Posterior vena cava (tissue), 2 donors: ENCODE measurements at places on chromosomes 3 and 15.

GRCh38 chr15:75468913-75469598 is 17.6 kb upstream of the SIN3A start:
- DNase-seq = no peak

DNA sequence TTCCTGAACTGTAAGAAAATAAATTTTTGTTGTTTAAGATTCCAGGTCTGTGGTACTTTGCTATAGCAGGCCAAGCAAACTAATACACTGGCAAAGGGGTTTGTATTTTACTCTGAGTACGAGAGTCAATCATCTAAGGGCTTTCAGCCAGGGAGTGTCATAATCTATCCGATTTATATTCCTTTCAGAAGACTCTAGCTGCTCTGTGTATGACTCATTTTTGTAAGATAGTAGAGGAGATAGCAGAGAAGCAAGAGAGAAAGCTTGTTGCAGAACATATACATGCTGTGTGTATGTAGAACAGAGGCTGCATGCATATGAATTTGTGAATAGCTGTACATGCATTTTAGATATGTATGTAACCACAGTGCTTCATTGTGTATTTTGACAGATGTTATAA is 577.9 kb upstream of the EPHA6 start:
- DNase-seq = no peak

DNA sequence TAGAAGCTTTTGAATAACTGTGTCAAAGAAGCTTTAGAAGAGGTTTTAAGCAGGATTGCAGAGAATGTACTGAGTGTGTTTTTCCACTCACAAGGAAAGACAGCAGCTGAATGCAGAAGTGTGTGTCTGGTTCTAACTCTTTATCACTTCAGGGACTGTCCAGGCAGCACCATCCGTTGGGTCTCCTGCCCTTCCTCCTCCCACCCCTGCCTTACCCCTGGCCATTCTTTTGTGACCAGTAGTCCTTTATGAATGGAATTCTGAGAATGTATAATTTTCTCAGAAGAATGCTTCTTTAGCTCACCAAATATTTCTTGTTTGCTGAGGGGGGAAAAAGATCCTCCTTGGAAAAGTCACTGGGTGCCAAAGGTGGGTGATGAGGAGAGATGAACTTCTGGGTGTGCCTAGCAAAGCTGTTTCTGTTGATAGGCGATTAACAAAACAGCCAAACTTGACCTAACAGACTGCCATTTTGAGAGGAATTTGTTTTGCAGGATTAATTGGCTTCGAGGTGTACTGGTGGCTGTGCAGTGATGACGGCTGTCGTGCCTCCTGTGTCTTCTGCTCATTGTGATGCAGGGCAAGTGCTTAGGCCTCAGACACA is 70.9 kb downstream of the IGF1R start:
- no peak for DNase-seq

DNA sequence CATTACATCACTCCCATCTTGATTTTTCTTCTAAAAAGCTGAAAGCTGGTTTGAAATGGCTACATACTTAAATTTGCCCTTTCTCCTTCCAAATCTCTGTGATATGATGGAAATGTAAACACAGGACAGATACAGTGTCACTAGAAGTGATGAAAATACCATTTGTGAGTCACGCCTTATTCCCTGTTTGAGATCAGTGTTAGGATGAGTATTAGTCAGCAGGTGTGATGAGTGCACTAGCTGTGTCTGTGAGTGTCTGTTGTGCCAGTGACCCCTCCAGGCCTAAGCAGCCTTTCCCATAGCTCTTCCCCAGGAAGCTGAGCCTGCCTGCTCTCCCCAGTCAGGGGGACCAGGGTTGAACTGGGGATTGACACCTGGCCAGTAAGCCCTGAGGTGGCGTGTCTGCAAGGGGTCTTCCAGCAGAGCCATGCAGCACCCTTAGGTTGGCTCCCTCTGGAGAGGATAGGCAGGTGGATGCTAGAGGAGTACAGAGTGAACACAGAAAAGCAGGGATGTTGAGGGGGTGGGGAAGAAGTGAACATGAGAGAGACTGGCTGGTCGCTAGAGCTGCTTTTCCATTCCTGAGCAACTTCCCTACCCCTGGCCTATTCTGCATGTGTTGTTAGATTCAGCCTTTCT is 92.0 kb downstream of the PDE8A start:
- DNase-seq = no peak

DNA sequence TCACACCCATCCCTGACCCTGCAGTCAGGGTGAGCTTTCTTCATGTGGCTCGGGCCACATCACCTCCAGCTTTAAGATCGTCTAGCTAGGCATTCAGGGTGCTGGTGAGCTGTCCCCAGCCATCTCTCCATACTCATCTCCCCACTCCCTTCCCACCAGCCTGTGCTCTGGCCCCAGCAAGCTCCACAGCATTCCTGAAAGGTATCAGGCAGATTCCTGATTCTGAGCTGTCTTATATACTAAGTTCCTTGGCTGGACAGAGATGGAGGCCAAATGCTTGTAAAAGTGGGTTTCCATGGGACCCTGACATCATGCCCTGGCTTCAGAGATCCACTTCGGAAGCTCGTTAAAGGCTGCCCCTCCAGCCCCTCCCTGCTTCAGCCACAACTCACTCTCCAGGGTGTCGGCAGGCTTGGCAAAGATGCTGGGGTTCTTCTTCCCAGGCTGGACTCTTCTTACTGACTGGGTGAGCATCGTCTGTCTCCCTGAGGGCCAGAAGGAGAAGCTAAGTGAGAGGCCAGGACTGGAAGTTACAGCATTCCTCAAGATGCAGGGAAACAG is 3.9 kb downstream of the CILP start:
- peak; percentile 22 for DNase-seq

- no peak for DNase-seq
Observed at GRCh38 chr3:51434746-51435327, 43.8 kb downstream of the RBM15B start.

- no peak for DNase-seq
Observed at GRCh38 chr3:188299708-188300107, 145.8 kb downstream of the LPP start.

DNA sequence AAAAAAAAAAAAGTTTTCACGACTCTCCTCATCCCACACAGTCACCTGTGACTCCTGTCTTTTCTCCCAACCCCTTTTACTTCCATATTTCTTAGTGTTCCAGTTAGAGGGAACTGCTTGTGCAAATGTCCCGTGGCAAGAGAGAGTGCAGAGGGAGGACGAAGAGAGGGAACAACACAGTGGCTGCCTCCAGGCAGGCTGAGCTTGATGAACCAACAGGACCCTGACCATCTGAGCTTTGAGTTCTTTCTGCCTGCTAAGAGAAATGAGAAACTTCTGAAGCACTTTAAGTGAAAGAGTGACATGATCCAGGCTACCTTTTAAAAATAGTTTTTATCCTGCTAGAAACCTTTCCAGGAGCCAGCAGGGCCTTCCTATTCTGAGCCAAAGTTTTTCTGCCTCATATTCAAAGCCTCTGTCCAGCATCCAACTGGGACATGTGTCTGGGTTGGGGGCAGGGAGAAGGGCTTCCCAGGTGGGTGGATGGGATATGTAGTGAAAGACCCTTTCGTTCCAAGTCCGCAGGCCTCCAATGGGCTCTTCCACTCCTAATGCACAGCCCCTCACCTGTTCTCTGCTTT is 239.9 kb downstream of the OPA1 start:
- no peak for DNase-seq

GRCh38 chr3:24156466-24156865 is 211.4 kb downstream of the NR1D2 start:
- DNase-seq = no peak

GRCh38 chr15:91649831-91650321 is 203.6 kb upstream of the SLCO3A1 start:
- DNase-seq = no peak

DNA sequence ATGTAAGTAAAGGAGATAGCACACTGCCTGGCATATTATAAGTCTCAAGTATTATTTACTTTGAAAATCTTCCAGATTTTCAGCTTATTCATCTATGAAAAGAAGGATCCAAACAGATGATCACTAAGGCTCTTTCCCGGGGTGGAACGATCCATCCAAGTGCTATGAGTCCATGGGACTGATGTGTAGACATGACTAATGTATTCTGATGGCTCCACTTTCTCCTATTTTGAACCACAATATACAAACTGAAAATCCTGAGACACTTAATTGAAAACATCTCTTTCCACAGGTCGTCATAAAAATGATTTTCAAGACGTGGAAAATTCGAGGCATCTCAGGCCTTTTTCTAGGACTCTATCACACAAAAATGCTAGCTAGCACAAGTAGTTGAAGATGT is 33.4 kb upstream of the CHRM5 start:
- DNase-seq = no peak

DNA sequence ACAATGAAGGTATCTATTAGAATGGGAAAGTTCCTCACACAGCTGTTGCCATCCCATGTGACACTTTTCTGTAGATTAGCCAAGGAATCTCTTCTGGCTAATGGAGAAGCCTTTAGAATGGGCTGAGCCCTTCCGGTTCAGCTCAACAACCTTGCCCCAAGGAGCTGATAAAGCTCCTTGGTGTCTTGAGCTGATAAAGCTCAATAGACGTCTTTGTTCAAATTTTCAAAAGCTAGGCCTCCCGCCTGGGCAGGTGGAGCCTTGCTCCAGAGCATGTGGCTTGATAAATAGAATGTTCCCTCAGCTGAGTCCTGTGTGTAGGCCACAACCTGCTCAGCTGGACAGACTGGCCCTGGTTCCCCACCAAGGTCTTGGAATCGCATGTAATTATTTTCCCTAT is 7.2 kb upstream of the BNIP2 start:
- DNase-seq = no peak

DNA sequence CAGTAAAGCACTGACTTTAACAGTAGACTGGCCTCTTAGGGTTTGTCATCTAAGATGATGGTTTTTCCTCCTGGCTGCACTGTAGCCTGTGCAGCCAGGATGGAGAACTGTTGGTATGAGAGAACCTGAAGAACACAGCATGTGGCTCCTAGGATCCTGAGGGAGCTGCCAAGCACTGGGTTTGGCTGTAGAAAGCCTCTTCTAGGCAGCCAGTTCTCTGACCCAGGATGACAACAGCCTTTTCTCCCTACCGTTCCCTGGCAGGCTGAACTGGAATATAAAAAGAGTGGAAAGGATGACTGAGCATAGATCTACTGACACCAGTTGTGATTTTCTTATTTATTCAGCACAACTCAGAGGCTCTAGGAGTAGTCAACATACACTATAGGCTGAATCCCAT is 34.3 kb upstream of the MANF start:
- no peak for DNase-seq

- no peak for DNase-seq
Observed at GRCh38 chr3:87855616-87856015, 203.2 kb downstream of the CGGBP1 start.

- no peak for DNase-seq
Observed at GRCh38 chr3:167166012-167166411, 214.1 kb downstream of the ZBBX start.

DNA sequence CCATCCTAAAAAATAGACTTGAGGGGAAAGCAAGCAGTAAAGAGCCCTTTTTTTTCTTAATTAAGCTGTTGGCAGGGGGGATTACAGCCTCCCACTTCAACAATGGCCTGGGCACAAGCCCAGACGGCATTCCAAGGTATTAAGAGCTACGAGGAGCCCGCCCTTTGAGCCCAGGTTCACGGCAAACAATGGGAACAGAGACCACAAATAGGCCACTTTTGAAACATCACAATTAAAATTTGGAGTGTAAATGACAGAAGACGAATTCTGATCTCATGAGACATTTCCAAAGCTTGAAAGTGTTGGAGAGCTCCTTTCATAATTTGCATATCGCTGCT is 8.9 kb downstream of the CHSY1 start:
- no peak for DNase-seq
